ENCODE measurements at places on chromosomes 4 and X.

- DNase-seq, result peak; percentile 71
Observed at GRCh38 chrX:37349221-37350033, at the start of gene PRRG1. PRRG1 (plus strand) TSS chrX:37349364; CDS start chrX:37406250, 56,886 bp downstream.

DNA sequence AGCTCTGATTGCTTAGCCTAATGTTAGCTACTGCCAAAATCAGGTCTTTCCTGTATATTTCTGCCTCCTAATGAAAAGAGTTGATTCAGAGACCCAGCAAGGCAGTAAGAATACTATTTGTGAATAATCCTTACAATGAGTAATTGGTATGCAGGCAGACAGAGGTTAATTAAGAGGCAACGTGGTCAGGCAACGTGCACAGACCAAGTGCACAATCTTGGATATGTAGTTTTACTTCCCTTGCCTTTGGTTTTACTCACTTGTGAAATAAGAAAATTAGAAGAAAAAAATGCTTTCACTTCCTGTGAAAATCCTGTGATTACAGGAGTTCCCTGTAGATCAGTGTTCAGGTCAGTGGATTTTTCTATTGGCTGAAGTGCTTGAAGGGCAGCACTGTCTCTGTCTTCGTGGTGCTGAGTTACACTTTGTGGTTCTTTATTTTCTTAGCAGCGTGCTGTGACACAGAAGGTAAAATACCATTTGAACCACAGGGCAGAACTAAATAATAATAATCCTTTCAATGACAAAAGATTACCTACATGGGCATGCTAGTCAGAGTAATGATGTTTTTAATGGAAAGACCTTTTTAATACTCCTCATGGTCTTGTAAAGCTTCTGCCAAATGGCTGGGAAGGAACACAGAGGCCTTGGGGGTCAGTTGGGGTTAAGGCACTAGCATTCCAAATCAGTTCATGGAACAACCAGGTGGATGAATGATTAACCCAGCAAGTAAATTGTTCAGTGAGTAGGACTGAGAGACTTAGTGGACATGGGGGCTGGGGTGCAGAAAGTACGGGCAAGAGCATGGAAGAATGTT lies 430.9 kb downstream of the MAPK10 start:
- DNase-seq, result no peak

DNA sequence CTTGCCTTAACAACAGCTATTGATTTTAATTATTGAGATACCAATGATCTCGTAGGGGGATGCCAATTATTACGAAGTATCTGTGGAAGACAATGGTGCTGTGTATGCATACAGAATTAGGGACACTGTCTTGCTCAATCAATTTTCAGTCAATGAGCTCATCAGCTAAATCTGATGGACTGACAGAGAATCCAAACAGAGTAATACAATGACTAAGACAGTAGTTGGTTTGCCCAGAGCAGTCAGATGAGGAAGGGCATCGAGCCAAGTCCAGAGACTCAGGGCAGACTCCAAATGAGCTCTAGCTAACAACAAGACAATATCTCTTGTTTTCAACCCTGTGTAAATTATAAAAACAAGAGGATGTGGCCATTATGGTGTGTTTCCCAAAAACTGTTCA lies 14.7 kb upstream of the GSX2 start:
- DNase-seq, result peak; percentile 84

- DNase-seq, result no peak
Observed at GRCh38 chrX:34437586-34437985, 219.5 kb downstream of the TMEM47 start.

- no peak for DNase-seq
Observed at GRCh38 chr4:71830497-71831190, 46.8 kb upstream of the GC start.

GRCh38 chr4:16461362-16461761 lies 235.1 kb upstream of the TAPT1 start:
- no peak for DNase-seq

DNA sequence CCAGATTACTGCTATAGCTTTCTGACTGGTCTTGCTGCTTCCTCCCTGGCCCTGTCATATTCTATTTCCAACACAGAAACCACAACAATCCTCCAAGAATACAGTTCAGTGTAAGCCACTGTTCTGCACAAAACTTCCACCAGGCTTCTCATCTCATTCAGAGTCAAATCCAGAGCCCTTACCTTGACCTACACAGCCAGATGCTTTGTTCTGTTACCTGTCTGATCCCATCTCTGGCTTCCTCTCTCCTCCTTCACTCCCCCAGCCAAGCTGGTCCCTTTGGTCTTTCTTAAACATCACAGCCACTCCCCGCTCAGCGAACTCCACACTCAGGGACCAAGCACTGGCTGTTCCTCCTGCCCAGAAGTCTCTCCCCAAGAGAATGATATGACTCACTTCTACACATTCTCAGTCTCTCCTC lies 84.8 kb upstream of the BMP2K start:
- DNase-seq, result no peak

DNA sequence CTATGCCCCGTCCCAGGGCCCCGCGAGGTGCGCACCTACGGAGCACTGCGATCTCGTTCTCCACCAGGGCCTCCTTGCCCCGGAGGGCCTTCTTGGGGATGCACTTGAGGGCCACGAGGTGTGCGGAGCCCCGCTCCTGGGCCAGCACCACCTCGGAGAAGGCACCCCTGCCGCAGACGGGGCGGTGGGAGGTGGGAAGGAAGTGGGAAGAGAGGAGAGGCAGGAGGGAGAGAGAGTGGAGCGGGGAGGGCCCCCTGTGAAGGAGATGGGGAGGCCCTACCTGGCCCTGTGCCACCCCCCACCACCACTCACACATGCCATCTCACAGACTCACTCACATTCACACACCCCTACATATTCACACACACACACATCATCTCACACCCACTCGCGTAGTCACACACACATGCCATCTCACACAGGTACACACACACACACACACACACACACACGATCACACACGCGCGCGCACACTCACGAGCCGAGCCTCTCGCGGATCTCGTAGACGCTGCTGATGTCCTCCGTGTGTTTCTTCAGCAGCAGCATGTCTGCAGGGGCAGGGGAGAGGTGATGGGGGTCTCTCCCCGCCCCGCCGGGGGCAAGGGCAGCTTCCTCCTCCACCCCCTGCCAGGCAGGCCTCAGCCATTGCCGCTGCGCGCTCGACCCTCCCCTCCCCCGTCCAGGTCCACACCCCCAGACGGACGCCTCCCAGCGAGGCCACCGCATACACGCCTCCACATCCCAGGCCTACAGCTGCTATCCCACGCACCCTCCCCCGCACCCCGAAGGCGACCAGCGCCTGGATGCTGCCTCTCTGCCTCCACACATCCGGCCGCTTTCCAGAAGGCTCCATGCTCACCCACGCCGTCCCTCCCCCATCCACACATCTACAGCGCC lies 834 bp downstream of the PNCK start:
- no peak for DNase-seq

DNA sequence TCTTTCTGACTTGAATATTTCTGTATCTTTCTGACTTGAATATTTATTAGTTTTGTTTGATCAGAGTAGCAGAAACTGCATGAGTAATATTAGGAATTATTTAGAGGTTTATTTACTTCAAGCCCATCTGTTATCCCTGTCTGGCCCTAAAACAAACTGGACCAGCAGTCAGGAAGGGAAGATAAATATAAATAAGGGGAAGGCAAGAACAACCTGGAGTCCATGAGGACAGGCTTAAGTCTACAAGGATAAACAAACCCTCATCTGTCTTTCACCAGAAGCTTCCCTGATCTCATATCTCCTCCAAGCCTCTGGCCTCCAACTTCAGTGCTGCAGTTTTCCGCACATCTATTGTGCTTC lies 524.9 kb downstream of the CENPC start:
- no peak for DNase-seq
